ENCODE measurements at places on chromosomes 7 and 10.

- no peak overlapping the region for H3K27ac ChIP-seq
- no peaks in the 10 kb centered on the region for H3K4me1 ChIP-seq
- H3K4me3 ChIP-seq, result no peak overlapping the region
- DNase-seq, result no peak
- H3K27me3 ChIP-seq, result no peaks in the 10 kb centered on the region
Observed at GRCh38 chr10:68302871-68303270, 29.0 kb upstream of the HNRNPH3 start.

DNA sequence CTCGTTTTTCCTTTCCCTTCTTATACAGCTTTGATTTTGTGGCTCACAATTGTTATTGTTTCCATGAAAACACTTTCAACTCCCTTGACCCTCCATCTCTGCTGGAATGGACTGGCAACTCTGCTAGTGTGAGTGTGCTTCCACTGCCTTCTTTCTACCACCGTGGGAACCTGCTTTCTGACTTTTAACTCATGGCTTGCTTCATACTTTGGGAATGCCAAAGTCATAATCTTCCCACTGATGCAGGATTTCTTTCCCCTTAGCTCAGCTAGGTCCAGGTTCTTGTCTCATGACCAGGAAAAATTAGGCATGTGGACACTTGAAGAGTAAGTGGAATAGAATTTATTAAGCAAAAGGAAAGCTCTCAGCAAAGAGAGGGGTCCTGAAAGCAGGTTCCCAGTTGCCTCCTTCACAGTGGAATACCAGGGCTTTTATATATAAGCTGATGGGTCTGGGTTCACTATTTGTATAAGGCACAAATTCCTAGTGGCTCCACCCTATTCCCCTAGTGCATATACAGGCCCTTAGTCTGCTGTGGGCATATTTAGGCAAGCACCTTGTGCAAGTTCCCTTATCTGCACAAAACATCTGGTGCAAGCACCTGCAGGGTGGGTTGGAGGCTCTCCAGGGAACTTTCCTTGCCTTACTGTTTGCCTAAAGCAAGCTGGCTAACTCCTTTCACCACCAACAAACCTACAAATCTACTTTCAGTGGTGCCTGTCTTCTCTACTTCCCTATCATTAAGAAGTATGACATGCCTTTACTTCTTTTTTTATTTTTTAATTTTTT lies 119.5 kb downstream of the CFAP58 start:
- H3K27me3 ChIP-seq, result peaks cover 15% of the 10 kb centered on the region
- H3K4me1 ChIP-seq, result no peaks in the 10 kb centered on the region
- H3K27ac ChIP-seq, result no peak overlapping the region

- peaks cover 42% of the 10 kb centered on the region for H3K36me3 ChIP-seq
- H3K27ac ChIP-seq, result no peak overlapping the region
- peaks cover 50% of the 10 kb centered on the region for H3K4me1 ChIP-seq
- H3K27me3 ChIP-seq, result no peaks in the 10 kb centered on the region
- no peak overlapping the region for H3K4me3 ChIP-seq
Observed at GRCh38 chr10:6615971-6616370, 35.9 kb upstream of the PRKCQ start.

DNA sequence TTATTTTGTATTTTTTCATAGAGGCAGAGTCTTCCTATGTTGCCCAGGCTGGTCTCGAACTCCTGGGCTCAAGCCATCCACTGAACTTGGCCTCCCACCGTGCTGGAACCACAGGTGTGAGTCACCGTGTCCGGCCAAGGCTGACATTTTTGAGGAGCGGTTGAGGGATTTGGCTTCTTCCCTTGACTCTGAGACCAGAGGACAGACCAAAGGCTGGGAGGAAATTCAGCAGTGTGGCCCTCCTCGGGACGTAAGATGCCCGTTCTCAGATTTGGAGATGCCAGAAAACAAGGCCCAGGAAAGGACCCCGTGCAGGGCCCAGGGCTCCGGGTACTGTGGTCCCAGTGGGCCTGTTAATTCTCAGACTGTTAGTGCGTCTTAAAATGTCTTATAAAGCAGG lies 146.2 kb downstream of the WDR37 start:
- no peak for DNase-seq
- H3K36me3 ChIP-seq, result no peaks in the 10 kb centered on the region
- no peak overlapping the region for H3K27ac ChIP-seq
- no peak overlapping the region for H3K4me3 ChIP-seq
- H3K27me3 ChIP-seq, result peaks cover 15% of the 10 kb centered on the region

- no peak overlapping the region for H3K27ac ChIP-seq
- H3K4me3 ChIP-seq, result no peak overlapping the region
- H3K27me3 ChIP-seq, result no peaks in the 10 kb centered on the region
- H3K4me1 ChIP-seq, result no peaks in the 10 kb centered on the region
- no peak for DNase-seq
Observed at GRCh38 chr10:131231965-131232541, 79.5 kb downstream of the TCERG1L start.

DNA sequence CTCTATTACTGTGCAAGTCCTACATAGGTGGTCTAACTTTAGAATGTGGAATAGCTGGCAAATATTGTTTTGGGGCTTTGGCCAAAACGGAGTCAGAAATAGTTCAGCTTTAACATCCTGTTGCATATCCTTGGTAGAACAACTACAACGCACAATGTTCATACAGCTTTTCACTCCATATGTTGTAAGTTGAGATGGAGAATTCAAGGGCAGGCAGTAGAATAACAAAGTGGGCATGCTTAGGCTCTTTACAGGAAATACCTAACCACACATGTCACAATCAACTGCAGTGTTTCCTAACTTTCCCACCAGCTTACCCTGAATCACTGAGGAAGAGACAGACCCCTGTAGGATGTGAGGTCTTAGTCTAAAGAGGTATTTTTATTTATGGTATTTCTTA lies 122.3 kb downstream of the PPP1R3A start:
- H3K27ac ChIP-seq, result no peak overlapping the region
- H3K36me3 ChIP-seq, result no peaks in the 10 kb centered on the region
- DNase-seq, result no peak

DNA sequence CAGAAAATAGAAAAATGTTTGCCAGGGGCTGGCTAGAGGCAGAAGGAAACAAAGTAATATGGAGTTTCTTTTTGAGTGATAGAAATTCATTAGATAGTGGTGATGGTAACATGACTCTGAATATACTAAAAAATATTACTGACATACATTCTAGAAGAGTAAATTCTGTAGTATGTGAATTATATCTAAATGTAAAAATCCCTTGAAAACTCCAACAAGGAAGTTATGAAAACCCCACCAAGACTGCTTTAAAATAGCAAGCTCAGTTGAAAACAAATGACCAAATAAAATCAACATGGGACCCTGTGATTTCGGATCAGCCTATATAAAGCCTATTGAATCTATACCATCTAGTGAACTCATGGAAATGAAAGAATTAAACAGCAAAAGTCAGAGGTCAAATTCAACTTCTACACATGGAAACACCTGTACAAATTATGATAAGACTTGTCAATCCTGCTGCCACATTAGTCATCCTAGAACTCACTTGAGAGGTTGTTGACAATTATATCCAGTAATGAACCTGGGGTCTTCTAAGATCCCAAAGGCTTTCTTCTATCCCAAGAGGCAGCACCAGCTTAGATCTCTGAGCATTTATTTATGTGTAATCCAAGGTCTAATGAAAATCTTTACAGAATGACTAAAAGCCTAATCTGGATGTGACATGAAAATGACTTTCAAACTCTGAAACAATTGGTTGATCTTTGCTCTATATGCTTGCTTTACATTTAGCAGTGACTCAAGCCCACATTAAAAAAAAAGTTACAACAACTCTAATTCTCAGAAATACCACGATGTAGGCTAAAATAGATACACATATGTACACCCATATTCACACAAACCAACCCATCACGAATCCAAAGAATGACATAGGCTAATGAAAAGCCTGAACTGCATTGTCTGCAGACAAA lies 59.3 kb downstream of the OSBPL3 start:
- no peak for DNase-seq
- H3K4me1 ChIP-seq, result peaks cover 94% of the 10 kb centered on the region
- peaks cover 35% of the 10 kb centered on the region for H3K36me3 ChIP-seq
- peak overlapping the region; percentile 51 for H3K4me3 ChIP-seq
- peak overlapping the region; percentile 92 for H3K27ac ChIP-seq

DNA sequence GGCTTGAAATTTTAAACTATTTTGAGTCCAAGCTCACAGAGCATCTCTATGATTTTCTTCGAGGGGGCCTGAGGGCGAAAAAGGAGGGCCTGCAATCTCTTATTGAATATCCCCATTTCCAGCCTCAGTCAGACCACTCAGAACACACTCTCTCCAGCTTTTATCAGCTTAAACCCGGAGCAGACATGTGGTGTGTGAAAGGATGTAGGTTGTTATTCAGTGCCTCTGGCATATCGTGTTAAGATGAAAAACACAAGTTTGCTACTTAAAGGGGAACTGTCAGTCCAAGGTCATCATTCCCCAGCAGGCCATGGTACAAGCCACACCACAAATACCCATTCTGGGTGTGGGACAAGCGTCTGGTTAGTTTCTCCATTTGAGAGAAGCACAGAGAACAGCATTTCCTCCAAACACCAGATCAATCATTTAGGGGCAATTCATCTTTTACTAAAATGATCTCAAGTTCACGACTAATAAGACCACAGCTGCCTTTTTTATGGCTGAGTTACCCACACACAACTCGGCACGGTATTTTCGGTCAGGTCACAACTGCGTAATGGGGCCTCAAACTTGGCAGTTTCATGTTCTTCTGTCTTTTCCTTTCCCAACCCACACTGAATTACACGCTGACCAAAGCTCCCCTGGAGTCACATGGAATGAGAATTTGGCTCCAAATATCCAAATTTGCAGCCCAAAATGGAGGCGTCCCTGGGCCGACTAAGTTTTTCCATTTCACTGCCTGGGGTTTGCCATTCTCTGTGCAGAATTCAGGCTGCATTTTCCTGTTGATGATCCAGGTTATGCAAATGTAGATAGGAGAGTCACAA lies 188.4 kb downstream of the SEM1 start:
- H3K4me1 ChIP-seq, result no peaks in the 10 kb centered on the region
- H3K27me3 ChIP-seq, result peaks cover 21% of the 10 kb centered on the region
- no peak overlapping the region for H3K27ac ChIP-seq
- no peak for DNase-seq

GRCh38 chr7:38424750-38425463 lies 151.5 kb upstream of the TARP start:
- peak overlapping the region; percentile 71 for H3K27ac ChIP-seq
- peaks cover 1% of the 10 kb centered on the region for H3K36me3 ChIP-seq
- DNase-seq, result no peak

DNA sequence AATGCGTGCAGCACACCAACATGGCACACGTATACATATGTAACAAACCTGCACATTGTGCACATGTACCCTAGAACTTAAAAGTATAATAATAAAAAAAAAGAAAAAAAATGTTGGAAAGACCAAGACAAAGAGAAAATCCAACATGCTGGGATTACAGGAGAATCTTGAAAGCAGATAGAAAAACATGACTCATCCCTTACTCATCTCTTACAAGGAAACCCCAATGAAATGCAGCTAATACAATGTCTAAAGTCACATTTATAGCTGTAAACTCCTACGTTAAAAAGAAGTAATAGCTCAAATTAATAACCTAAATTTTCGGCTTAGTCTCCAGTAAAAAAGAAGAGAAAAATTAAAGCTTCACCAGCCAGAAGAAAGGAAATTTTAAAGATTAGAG lies 47.5 kb upstream of the DGKB start:
- no peaks in the 10 kb centered on the region for H3K36me3 ChIP-seq
- H3K27ac ChIP-seq, result no peak overlapping the region
- no peaks in the 10 kb centered on the region for H3K4me1 ChIP-seq
- no peak overlapping the region for H3K4me3 ChIP-seq
- H3K27me3 ChIP-seq, result no peaks in the 10 kb centered on the region
- DNase-seq, result no peak

- H3K27ac ChIP-seq, result no peak overlapping the region
- DNase-seq, result no peak
- H3K36me3 ChIP-seq, result peaks cover 46% of the 10 kb centered on the region
Observed at GRCh38 chr10:60704471-60704870, 73.8 kb upstream of the CDK1 start.

GRCh38 chr10:9965341-9965740 lies 1052.3 kb upstream of the CELF2 start:
- H3K4me1 ChIP-seq, result no peaks in the 10 kb centered on the region
- no peak overlapping the region for H3K27ac ChIP-seq
- H3K4me3 ChIP-seq, result no peak overlapping the region
- H3K27me3 ChIP-seq, result no peaks in the 10 kb centered on the region
- DNase-seq, result no peak
- H3K36me3 ChIP-seq, result no peaks in the 10 kb centered on the region

GRCh38 chr7:7135074-7135473 lies 47.3 kb upstream of the C1GALT1 start:
- H3K27me3 ChIP-seq, result no peaks in the 10 kb centered on the region
- no peak overlapping the region for H3K4me3 ChIP-seq
- peaks cover 15% of the 10 kb centered on the region for H3K4me1 ChIP-seq
- no peak overlapping the region for H3K27ac ChIP-seq

DNA sequence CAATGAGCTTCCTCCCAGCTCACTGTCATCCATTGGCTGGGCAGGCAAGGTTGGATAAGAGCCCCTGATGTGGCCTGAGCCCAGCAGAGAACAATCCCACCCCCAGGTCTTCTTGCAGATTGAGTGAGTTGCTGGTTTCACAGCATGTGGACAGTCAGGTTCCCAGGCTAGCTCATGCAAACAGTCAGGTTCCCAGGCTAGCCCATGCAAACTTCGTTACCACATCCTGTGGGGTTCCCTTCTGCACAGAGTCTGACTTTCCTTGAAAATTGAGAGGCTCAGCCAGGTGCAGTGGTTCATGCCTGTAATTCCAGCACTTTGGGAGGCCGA lies 67.1 kb downstream of the TMEM130 start:
- H3K4me3 ChIP-seq, result no peak overlapping the region
- no peaks in the 10 kb centered on the region for H3K27me3 ChIP-seq
- no peaks in the 10 kb centered on the region for H3K4me1 ChIP-seq
- no peak for DNase-seq

DNA sequence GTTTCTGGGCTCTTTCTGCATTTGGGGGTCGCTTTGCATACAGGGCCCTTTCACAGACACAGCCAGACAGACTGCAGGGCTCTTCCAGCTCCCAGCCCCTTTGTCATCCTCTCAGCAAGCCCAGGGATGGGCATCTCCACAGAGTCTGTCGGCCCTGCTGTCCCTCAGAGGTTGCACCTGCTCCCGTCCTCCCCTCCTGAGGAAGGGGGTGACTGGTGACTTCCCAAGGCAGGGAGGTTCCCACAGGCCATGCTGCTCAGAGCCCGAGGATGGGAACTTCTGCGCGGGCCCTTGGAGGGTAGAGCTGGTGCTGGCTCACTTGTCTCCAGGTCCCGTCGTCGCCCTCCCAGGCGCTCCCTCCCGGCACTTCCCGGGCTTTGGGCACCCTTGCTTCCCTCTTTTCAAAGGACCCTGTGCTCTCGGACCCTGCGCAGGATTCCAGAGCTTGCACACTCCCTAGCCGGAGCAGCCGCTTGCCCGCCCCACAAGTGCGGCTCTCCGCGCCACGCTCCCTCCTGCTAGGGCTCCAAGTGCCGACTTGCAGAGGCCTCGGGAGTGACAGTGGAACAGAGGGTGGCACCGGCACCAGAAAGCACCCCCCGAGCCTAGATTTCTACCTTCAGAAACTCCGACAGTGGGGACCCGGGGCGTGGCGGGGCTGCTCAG lies 152.5 kb downstream of the PRKAG2 start:
- no peak for DNase-seq
- no peak overlapping the region for H3K4me3 ChIP-seq
- H3K4me1 ChIP-seq, result peaks cover 5% of the 10 kb centered on the region
- H3K27me3 ChIP-seq, result no peaks in the 10 kb centered on the region
- H3K27ac ChIP-seq, result no peak overlapping the region

Data from activated CD4-positive, alpha-beta T cell treated with anti-CD3 and anti-CD28 coated beads, Interleukin-2, amount 10 ng/mL, durations not matched to agents 7 days and 5 days (primary cell).